SW 1271 (cell line): ENCODE measurements at places on chromosomes 3 and 15.

GRCh38 chr3:69997631-69998307 lies 1.8 kb upstream of the SAMMSON start:
- no peak for DNase-seq

DNA sequence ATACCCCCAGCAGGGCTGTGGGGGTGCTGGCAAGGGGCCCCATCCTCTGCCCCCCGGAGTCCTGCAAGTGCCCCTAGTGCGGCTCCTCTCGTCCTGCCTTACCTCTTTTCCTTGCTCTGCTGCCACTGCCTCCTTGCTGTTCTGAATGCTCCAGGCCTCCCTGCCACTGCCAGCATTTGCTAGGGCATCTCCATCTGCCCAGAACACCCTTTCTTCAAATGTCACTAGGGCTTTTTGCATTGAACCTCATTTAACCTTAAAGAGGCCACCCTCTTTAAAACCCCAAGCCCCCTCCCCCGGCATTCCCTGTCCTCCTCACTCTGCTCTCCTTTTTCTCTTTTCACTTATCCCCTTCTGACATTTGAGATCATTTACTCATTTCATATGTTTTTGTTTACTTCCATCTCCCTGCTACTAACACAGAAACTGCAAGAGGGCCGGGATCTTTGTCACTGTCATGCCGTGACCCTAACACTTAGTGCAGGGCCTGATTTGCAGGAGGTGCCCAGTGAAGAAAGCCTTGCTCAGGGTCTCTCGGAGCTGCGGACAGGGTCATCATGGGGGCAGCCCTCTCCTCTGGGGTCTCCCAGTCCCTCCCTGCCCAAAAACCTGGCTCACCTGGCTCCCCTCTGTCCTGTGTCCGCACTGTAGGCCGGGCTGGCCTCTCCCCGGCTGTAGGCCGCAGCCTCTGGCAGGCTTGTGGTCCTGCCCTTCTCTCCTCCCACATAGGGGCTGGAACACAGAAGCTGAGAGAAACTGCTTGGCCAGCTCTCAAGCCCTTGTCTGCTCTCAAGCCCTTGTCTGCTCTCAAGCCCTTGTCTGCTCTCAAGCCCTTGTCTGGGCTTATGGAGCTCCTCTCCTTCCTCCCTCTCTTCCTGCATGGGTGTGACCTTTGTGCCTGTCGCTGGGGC lies at the start of gene ACOX2:
Gene ACOX2 (minus strand): TSS at position 690 of the 911 bp plus-strand sequence. CDS start 2,084 bp downstream, outside the sequence.
- no peak for DNase-seq

- no peak for DNase-seq
These were observed 73.9 kb upstream of the TMEM108 start for GRCh38 chr3:132964266-132964665.

GRCh38 chr15:90822204-90822955 lies 46.0 kb upstream of the FURIN start:
- no peak for DNase-seq

GRCh38 chr3:129529436-129530210 lies 1.2 kb downstream of the RHO start:
- DNase-seq: no peak

DNA sequence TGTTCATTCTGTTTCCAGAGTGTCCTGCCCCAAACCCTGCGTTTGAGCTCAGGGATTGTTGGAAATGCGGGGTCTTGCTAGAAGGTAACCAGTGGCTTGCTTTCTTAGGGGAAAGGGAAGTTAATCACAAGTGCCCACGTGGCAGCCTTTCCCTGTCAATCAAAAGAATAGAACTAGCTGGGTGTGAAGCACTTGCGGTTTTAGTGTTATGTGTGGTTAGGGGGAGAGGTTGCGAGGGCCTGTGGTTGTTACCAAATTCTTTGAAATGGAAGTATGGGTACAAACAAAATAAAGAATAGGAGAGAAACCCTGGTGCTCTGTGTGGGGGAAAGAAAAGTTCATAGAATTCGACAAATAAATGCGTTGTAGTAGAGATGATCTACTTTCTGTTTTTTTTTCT lies 67.6 kb downstream of the FNDC3B start:
- DNase-seq: no peak

GRCh38 chr3:112351823-112352222 lies 18.9 kb downstream of the CD200 start:
- no peak for DNase-seq

GRCh38 chr3:119314821-119315220 lies 20.6 kb downstream of the ARHGAP31 start:
- no peak for DNase-seq

- DNase-seq: no peak
These were observed 1.0 kb upstream of the RAB8B start for GRCh38 chr15:63188247-63188925.

- DNase-seq: no peak
These were observed 103.9 kb downstream of the SUCLG2 start for GRCh38 chr3:67550541-67550940.

DNA sequence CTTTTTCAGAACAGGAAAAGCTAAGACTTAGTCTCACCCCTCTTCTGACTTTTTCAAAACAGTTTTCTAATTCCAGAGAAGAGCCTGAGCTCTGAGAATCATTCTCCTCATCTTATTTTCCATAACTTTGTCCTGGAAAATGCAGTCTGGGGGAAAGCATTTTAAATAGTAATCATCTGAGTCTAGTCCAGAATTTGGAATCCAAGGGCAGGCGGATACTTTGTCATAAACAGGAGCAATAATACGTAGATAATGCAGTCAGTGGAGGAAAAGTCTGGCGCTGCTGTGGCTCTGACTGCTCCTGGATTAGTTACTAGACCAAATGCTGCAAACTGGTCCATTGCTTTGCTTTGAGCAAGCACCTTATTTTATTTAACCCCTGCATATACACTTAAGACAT lies 285.0 kb downstream of the THSD4 start:
- DNase-seq: no peak

DNA sequence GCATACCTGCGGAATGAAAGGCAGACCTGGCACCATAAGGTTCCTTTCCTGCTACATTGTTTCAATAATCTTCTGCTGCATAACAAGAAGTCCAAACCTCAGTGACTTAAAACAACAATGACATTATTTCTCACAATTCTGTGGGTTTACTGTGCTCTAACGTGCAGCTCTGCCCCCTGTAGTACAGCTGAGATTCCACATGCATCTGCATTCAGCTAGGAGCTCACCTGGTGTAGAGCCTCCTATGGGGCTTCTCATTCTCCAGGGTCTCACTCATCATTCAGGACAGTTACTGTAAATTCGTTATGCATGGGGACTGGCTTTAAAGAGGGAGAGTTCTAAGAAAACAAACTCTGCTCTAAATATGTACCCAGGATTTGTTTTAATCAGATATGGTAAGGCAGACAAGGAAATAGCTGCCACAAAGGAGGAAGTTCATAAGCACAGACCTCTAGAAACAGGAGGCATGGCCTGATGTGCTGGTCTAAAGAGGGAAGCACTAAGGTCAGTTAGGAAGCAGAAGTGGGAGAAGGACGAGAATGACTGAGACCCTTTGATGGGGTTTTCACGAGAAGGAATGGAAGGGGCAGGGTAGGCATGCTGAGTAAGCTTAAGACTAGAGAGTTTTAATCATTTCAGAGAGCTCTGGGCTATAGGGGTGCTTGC lies 347.0 kb downstream of the NEK10 start:
- DNase-seq: no peak

DNA sequence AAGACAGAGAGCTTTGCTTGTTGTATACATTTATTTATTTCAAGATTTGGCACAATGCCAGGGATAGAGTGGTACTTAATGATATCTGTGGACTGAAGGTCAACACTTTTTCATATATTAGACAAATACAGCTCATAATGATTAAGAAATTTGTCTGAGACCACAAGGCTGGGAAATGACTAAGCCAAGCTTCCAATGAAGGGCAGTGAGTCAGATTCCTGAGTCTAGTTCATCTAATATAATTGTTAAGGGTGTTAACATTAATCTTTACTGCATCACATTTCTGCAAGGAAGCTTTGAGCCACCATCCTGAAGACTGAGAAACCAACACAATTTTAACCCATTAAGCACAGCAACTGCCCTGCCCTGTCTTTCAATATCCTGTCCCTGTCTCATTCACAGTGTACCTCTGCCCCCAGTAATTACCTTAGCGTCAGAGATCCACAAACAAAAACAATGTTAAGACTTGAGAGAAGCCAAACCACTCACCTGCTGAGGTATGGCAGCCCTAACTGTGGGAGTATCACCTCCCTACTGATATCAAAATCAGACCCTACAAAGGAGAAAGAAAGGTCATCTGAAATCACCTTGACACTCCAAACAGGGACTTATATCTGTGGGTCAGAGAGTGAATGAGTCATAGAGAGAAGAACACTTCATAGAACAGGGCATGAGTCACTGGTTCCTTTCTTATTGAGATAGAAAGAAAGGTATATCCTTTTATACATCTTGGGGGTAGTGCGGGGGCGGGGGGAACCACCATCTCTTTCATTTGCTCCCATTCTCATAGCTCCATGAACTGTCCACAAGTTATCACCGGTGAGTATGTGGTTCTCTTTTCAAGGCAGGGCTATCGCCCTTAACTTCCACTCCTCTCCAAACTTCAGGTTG lies 74.7 kb downstream of the MAGI1 start:
- peak; percentile 85 for DNase-seq

- no peak for DNase-seq
These were observed 76.3 kb upstream of the ARHGEF3 start for GRCh38 chr3:56878074-56878473.

- DNase-seq: no peak
These were observed 273.5 kb upstream of the SEMA6D start for GRCh38 chr15:47443839-47444238.

DNA sequence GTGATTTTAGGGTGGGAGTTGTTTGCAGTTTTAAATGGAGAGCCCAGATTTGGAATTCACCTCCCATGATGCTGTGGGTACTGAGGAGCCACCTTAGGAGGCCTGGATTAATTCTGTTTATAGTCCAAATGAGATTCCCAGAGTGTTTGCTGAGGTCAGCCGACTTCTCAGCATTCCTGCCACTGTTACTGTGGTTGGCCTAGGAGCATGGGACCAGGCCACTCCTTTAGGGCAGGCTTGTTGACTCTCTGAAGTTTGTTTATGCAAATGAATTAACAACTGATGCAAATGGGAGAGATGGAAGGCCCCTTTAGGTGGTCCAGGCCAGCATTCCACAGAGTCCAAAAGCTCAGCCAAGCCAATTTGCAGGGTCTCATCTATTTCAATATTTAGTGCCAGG lies 46.1 kb downstream of the CACNA2D3 start:
- DNase-seq: no peak

- no peak for DNase-seq
These were observed 287.2 kb downstream of the CGGBP1 start for GRCh38 chr3:87771337-87772192.

DNA sequence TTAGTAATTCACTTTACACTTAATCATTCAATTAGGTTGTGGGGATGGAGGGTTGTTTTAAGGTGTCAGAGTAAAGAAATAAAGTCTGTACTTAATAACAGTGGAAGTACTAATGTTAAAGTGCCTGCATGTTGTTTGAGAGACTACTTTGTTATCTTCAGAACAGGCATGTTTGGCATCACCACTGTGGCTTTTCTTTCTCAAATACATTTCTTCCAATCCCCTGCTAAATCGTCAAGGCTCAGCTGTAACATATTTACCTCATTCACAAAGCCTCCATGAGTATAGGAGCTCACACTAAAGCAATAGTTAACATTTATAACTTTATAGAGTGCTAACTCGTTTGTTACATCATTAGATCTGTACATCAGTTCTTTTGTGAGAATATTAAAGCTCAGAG lies 2.6 kb downstream of the TIMMDC1 start:
- no peak for DNase-seq

- no peak for DNase-seq
These were observed 66.8 kb upstream of the RAD18 start for GRCh38 chr3:9030034-9030433.

DNA sequence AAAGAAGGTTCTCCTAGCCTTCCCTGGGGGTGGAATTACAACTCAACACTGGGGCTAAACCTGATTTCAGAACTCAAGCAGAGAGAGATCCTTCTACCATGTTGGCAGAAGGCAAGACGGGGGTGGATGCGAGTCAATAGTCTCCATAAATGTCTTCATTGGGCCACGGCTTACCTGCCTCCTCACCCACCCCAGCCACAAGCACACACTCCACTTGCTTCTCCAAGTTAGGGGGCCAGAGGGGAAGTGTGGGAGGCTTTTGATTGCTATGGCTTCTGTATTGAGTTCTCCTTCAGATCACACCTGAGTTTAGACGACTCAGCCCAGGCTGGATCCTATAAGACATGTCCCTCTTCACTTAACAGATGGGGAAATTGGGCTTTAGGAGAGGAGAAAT lies 178.9 kb downstream of the UACA start:
- no peak for DNase-seq

DNA sequence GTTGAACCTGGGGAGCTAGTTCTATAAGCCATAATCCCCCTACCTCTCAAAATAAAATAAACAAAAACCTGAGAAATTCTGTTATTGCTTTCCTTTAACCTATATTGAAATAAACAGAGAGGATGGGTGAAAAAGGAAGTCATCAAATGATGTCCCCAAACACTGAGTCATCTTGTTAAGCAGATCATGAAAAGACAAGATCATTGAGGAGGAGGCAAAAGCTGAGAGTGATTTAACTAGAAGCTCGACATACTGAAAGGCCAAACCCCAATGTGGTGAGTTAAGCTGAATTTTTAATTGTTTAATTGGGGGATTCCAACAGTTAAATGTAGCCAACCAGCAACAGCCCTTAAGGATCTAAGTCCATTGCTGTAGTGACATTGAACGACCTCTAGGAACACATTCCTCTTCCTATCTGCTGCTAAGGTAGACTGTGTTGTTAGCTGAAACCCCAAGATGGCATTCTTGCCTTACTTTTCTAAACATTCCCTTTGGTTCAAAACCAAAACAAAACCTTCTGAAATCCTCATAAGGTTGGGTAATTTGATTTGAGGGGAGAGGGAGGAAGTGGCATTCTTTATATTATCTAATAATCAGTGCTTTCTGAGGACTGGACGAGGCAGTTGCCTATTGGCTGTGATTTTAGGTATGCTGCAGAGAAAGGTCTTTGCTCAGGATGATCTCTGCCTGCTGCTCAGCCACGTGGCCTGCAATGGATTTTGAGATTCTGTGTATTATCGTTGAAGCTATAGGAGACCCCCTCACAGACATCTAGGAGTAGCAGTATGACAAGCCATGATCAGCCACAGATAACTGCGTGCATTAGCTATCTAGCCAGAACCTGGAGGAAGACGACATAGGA lies 62.7 kb upstream of the BNIP2 start:
- no peak for DNase-seq

- DNase-seq: no peak
These were observed 30.1 kb downstream of the BOC start for GRCh38 chr3:113241292-113242095.

- no peak for DNase-seq
These were observed 2.9 kb upstream of the PRRT3 start for GRCh38 chr3:9955067-9955502.

GRCh38 chr3:134659391-134660045 lies 8.7 kb upstream of the KY start:
- DNase-seq: no peak

GRCh38 chr3:136949146-136949545 lies 8.6 kb upstream of the IL20RB start:
- no peak for DNase-seq

GRCh38 chr3:118137778-118138177 lies 896.9 kb downstream of the IGSF11 start:
- DNase-seq: no peak
